ENCODE measurements at places on chromosomes 6 and 20.

DNA sequence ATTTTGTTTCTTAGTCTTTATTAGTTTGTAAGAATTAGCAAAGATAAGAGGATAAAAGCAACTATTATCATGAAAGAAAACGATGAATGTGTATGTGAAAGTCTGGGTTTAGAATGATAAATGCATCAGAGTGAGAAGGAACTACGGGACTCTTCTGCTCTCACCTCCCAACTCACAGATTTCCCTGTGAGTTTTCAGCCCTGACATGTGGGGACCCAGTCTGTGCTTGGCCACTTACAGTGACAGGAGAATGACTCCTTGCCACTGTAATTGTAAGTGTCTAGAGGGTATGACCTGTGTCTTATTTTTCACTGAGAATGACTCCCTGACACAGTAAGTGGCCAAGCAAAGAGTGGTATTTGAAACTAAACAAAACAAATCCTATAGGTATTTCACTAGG is 2.5 kb downstream of the HLA-DPA1 start:
- H3K4me1 ChIP-seq: peaks cover 5% of the 10 kb centered on the region
- H3K4me3 ChIP-seq: no peak overlapping the region
- H3K27me3 ChIP-seq: no peaks in the 10 kb centered on the region
- DNase-seq: no peak

GRCh38 chr6:10082385-10082784 is 332.5 kb downstream of the TFAP2A start:
- no peak overlapping the region for H3K4me3 ChIP-seq
- DNase-seq: no peak
- H3K4me1 ChIP-seq: peaks cover 15% of the 10 kb centered on the region
- no peak overlapping the region for H3K27ac ChIP-seq

DNA sequence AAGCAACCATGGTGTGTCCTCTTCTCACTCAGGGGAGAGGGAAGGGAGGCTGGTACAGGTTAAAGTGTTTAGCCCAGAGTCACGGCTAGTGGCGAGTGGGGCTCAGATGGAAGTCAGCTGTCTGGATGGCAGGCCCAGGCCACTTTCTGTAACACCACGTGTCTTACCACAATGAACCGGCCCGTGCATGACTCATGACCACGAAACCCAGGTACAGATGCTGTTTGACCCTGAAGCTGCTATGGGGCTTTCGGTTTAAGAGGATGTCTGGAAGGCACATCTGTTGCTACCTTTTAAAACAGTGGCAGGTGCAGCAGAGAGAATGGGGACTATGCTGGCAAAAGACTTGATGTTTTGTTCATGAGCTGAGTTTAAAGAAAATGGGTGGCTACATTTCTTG is 36.5 kb upstream of the MPC1 start:
- no peaks in the 10 kb centered on the region for H3K4me1 ChIP-seq
- H3K27me3 ChIP-seq: peaks cover 13% of the 10 kb centered on the region
- DNase-seq: no peak
- H3K4me3 ChIP-seq: no peak overlapping the region
- H3K36me3 ChIP-seq: peaks cover 65% of the 10 kb centered on the region
- no peak overlapping the region for H3K27ac ChIP-seq

GRCh38 chr6:157314705-157315321 is 8.5 kb downstream of the TMEM242 start:
- no peak overlapping the region for H3K27ac ChIP-seq
- no peaks in the 10 kb centered on the region for H3K4me1 ChIP-seq
- H3K4me3 ChIP-seq: no peak overlapping the region
- peaks cover 15% of the 10 kb centered on the region for H3K27me3 ChIP-seq

- H3K27ac ChIP-seq: no peak overlapping the region
- H3K4me3 ChIP-seq: no peak overlapping the region
- no peaks in the 10 kb centered on the region for H3K36me3 ChIP-seq
- H3K27me3 ChIP-seq: no peaks in the 10 kb centered on the region
- DNase-seq: no peak
Measured at GRCh38 chr20:58950603-58951002, 30.5 kb upstream of the NELFCD start.

DNA sequence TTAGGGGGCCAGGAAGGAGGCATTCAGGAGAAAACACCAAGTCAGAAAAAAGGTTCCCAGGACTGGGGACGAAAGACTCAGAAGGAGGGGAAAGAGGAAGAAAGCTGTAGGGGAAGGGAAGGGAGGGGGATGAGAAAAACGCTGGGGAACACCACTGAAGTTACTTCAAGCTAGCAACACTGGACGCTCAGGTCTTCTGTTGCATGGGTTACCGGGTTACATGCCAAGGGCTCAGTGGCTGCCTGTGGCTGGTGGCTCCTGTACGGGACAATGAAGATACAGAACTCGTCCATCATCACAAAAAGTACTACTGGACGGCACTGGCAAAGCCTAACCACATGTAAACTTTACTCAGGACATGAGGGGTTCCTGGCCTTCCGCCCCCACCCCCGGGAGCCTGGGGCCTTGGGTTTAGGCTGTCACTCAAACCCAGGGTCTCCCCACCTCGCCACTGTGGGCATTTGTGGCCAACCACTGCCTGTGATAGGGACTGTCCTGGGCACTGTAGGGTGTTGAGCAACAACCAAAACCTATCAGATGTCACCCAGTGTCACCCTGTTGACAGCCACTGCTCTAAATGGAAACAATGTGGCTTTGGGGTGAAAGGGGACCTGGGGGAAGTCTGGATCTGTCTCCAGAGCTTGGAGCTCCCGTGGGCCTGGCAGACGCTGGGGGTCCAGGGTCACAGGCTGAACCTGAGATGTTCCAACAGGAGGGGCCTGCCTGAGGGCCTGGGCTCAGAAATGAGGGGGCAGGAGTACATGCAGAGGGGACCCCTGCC is 40.3 kb upstream of the CD93 start:
- peaks cover 73% of the 10 kb centered on the region for H3K4me1 ChIP-seq
- H3K27ac ChIP-seq: peak overlapping the region; percentile 88
- H3K27me3 ChIP-seq: peaks cover 15% of the 10 kb centered on the region
- H3K36me3 ChIP-seq: no peaks in the 10 kb centered on the region

DNA sequence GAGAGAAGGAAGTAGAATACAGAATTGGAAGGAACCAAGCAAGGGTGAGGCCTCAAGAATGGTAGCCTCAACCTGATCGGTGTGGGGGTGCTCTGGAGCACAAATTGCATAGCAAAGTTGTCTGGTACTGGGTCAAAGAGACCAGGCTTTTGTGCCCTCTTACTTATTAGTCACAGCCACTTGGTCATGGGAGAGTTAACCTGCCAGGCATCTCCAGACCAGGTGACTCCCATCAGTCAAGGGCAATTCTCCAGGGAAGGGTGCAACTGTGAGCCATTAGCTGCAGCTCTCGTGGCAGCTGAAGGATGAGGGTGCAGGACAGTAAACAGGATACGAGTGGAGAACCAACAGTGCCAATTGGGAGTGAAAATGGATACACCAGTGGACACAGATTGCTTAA is 47.7 kb upstream of the PLCB4 start:
- no peak for DNase-seq
- no peaks in the 10 kb centered on the region for H3K4me1 ChIP-seq
- no peaks in the 10 kb centered on the region for H3K36me3 ChIP-seq
- H3K27ac ChIP-seq: no peak overlapping the region

DNA sequence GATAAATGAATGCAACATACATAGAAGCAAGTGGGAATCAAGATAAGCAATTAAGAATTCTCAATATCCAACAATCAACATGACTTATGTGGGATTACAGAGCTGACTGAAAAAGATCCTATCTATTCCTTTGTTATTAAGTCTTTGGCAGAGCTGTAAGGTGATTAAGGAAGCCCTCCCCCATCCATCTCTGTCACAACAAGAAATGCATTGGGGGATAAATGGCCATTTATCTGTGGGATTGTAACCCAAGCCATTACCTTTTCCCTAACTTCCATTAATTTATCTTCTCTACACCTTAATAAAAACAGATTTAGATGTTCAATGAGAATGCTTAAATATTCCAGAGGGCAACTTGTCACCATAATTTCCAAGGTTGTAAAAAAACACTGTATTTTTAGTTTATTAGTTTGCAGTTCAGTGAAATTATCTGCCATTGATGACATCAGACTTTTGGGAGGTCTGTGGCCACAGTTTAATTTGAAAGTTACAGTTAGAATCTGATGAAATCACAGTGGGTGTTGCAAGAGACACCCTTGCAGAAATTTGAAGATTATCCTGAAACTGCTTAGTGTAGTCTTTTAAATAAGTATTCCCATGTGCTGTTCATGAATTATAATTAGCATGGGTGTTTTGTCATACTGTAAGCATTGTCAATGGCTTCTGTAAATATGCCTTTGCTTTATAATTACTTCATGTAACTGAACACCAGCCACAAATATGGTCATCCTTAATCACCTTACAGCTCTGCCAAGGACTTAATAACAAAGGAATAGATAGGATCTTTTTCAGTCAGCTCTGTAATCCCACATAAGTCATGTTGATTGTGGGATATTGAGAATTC is 49.4 kb upstream of the FYN start:
- H3K27ac ChIP-seq: no peak overlapping the region
- no peak overlapping the region for H3K4me3 ChIP-seq
- H3K27me3 ChIP-seq: no peaks in the 10 kb centered on the region
- H3K4me1 ChIP-seq: peaks cover 3% of the 10 kb centered on the region
- DNase-seq: no peak
